ENCODE measurements at places on chromosomes 7 and 10.

DNA sequence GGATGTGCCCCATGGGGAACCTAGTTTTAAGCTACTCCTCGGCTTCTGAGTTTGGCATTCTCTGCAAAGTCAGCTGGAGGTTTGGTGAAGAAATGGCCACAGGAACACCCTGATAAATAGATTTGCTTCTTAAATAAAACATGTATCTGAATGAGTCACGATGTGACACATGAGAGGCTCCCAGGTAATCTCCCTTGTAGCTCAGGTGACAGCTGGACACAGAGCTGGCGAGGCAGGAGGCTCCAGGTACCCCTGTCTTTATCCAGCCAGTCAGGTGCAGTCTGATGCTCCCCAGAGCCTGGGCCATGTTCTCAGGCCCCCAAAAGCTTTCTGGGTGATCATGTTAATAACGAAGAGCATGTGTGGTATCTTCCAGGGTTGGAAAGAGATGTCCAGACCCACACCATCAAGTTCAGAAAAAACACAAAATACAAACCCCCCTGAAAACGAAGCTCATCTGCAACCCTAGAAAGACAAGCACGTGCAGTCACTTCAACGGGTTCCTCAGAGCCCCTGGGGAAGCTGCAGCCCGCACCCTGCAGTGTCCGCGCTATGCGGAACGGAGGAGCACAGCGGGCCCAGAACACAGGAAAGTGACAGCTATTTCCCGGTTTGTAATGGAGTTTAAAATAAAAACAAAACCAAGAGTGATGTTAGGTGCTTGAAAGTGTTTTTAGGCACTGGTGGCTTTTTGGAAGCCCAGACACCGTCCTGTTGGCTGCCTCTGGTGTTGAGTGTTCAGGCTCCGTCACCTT lies 69.4 kb downstream of the ZRANB1 start:
- peak; percentile 22 for DNase-seq

DNA sequence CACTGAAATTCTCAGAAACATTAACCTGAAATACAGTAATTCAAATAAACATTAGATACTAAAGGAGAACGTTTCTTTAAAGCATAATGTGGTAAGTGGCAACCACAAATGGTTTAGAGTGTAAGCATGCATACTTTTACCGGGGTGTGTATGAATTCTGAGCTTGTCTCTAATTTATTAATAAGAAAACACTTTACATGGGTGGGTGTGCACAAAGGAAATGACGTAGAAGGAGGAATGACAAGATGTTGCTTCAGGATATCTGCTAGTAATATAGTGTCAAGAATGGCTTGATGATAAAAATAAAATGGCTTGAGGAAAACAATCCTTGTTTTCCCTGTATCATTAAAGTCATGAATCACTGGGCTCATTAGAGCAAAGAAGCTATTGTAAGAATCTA lies 92.5 kb downstream of the ARL4A start:
- DNase-seq, result no peak

GRCh38 chr10:3672220-3672619 lies 112.8 kb downstream of the KLF6 start:
- no peak for DNase-seq

DNA sequence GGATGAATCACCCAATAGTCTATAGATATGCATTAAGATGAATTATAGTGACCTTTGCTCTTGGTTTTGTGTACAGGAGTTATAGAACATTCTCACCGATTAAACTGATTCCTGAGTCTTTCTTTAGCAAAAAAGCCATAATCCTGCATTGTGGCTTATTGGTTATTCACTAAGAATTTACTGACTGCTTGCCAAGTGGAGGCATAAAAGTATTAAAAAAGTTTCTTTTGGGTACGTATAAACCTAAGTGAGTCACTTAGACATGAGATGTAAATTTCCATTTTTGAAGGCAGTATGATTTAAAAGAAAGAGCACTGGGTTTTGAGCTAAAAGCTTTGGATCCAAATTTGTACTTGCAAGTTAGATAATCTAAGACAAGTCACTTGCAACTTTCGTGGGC lies 100.7 kb downstream of the CDK6 start:
- no peak for DNase-seq

DNA sequence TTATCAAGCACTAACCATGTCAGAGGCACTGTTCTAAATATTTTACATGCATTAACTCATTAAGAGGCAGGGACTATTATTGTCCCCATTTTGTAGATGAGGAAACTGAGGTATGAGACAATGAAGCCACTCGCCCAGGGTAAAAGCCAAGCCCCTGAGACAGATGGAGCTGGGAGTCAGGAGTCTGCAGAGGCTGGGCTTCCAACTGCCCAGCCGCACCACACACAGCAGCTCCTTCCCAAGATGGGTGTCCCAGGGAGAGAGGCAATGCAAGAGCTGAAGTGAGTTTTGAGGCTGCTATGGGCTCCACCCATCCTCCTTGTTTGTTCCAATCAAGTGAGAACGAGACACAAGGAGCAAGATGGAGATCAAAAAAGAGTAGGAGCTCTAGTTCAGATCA lies 244.2 kb downstream of the KCNMA1 start:
- no peak for DNase-seq

DNA sequence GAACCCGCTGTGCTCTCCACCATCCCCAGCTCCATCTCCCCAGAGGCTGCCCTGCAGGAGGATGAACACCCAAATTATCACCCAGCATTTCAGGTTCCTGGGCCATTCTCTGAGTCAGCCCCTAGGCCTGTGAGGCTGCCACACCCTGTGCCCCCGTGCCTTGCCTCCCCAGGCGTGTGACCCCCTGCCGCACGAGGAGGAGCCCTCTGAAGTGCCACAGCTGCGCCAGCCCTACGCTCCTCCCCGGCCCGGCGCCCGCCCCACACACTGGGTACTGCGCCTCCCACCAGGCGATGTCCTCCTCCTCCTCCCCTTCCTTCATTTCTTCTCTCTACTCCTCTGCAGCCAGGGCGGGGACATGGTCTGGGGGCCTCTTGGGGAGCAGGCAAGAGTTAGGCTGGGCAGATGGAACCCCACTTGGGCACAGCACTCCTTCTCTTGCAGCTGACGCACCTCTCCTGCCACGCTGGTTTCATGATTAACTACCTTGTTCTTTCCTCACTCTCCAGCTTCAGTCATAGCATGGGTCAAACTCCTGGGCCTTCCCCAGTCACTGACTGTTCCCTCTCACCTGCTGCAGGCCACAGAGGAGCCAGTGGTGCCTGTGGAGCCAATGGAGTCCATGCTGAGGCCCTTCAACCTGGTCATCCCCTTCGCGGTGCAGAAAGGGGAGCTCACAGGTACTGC lies 12.7 kb upstream of the ATP6V1F start:
- no peak for DNase-seq

DNA sequence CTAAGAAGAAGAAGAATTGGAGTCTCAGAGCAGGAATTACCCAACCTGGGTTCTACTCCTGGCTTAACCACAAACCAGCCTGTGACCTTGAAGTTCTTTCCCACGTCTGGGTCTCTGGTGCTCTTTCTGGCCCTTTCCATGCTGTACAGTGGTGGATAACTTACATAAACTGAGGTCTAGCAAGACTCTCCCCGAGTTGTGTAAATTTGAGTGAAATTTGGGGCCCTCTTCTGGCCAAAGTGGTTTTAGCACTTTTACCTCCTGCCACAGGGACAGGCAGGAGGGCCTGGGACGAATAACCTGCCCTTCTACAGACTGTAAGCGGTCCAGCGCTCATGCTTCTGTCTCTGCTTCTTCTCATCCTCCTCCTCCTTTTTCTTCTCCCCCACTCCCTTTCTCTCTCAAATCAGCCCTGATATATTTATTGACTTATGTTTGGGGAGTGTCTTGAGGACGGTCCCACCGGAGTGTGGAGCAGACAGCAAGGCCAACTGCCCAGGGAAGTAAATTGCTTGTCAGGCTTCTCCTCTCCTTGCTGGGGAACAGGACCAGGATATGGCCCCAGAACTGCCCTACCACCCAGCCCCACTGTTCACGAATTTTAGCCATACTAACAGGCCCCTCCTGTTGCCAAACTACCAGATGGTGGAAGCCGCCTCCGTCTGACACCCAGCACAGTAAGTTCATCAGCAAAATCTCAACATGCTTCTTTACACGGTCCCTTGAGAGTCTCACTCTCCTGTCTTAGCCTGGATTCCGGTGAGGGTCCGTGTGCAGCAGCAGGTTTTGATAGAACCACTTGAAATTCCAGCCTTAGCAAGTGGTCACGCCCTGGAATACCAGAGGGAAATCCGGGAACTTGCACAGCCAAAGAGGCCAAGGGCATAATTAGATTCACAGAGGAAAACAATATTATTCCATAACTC lies 4.0 kb upstream of the SH3PXD2A start:
- peak; percentile 47 for DNase-seq

DNA sequence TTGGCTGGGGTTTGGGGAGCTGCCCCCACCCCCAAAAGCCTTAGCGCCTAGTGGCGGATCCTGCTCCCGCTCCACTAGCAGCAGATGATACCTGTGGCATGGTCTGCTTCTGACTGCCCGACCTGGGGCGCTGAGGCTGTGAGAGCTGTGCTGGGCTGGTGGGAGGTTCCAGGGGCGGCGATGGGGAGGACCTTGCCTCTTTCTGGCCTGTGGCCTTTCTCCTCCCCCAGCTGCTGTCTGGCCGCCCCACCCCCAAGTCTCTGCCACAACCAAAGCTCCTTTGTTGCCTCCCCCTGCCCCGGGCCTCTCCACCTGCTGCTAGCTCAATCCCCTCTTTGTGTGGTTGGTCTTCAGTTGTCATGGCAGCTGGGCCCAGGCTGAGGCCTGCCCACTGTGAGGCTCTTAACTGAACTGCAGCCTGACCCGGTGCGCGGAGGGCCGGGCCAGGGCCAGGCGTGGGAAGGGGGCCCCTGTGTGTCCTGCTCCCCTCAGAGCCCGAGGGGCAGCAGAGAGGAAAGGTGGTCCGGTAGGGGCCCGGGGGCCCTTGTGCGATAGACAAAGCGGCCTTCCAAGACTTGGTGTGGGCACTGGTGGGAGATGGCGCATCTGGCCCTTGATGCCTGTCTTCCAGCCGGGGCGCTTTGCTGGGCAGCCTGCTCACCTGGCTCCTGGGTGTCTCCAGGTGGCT lies 4.7 kb downstream of the ZNF775 start:
- no peak for DNase-seq

DNA sequence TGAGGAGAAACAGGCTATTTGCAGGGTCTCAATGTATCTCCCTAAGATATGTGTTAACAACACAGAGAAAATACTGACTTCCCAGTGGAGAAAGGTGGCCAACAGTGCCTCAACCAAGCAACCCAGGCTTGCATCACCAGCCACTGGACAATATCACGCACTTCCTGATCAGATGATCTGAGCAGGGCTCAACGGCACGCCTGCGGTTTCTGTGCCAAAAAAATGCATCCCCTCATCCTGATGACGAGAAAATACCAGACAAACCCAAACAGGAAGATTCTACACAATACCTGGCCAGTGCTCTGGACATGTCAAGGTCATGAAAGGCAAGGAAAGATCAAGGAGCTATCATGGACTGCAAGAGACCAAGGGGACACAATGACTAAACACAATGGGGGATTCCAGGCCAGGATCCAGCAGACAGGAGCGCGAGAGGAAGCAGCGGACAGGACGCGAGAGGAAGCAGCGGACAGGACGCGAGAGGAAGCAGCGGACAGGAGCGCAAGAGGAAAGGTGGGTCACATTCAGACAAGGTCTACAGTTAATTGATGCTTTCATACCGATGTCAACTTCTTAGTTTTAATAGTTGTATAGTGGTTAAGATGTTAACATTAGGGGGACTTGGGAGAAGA lies 51.1 kb downstream of the GNA12 start:
- no peak for DNase-seq

GRCh38 chr10:47264797-47265281 lies 35.2 kb upstream of the GDF10 start:
- no peak for DNase-seq

DNA sequence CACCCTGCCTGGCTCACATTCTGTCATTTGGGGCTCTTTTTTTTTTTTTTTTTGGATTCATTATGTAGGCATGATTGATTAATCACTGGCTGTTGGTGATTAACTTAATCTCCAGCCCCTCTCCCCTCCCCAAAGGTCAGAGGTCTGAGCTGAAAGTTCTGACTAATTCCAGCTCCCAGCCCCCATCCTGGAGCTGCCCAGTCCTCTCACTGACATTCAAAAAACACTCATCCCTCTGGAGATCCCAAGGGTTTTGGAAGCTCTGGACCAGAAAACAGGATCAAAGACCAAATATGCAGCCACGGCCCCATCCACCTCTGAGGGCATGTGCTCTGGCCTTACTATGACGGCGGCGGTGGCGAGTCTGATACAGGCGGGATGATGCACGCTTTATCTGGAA lies 53.8 kb downstream of the RBM17 start:
- peak; percentile 21 for DNase-seq

DNA sequence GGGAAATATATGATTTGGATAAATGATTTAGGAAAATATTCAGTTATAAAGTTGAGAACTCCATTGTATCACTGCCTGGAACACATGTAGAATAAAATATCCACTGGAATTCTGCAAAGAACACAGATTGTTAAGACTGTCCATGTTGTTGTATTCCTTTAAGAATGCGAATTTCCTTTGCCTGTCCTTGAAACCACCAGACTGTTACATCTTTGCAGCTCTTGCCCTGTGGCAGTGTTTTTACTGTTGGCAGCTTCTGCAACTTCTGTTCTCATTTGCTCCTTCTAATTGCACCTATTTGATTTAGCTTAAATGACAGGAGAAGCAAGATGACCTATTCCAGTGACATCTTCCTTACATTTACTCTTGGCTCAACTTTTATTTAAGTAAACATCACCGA lies 39.7 kb downstream of the MALSU1 start:
- no peak for DNase-seq

DNA sequence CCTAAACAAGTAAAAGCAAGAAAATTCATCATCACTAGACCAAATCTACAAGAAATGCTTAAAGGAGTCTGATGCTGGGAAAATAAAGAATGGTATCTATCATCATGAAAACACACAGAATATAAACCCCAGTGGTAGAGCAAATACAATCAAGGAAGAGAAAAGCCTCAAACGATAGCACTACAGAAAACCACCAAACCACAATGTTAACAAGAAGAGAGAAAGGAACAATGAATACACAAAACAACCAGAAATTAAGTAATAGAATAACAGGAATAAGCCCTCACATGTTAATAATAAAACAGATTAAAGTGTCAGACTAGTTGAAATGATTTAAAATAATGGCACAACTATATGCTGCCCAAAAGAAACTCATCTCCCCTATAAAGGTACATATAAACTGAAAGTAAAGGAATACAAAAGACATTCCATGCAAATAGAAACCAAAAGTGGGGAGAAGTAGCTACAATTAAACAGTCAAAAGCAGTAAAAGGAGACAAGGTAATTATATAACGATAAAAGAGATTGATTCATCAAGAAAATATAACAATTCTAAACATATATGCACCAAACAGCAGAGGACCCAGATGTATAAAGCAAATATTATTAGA lies 77.3 kb downstream of the JMJD1C start:
- no peak for DNase-seq

- DNase-seq, result no peak
These were observed 763.6 kb downstream of the PHTF2 start for GRCh38 chr7:78562191-78562590.
